A673 (cell line): ENCODE measurements at places on chromosomes 4 and X.

DNA sequence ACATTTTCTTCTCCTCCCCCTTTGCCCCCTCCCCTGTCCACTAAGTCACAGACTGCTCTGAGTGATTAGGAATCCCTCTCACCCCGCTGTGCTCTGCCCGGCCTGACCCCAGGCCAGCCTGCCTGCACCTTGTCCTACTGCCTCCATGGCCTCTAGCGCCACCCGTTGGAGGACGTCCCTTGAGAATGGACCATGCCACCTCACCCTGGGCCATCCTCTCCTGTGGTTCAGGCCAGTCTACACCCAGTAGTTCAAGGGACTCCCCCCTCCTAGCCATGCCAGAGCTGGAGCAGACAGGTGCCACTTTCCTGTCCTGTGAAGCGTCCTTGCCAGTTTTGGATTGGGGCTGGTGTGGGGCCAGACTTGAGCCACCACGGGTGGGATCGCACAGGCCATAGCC is 9.7 kb upstream of the IRAK1 start:
- DNase-seq, result no peak

DNA sequence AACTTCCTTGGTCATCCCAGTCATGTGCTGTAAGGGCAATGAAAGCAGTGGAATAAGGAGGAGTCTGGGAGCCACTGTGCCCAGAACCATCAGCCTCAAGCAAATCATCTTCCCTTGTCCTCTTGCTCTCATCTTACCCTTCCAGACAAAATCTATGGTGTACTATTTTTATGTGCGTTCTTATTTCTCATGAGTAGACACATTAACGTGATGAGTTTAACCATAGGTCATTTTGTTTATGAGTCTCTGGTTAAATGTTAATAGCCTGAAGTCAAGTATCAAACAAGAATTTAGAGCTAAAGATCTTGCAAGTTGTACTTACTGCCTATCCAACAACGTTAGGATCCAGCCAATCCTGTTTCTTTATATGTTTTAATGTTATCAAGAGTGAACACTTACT is 495.3 kb downstream of the SPRY1 start:
- no peak for DNase-seq

- DNase-seq, result peak; percentile 10
Measured at GRCh38 chrX:150984169-150984824, 1.2 kb downstream of the HMGB3 start.

- DNase-seq, result peak; percentile 74
Measured at GRCh38 chr4:6688879-6689505, 4.7 kb upstream of the S100P start.

DNA sequence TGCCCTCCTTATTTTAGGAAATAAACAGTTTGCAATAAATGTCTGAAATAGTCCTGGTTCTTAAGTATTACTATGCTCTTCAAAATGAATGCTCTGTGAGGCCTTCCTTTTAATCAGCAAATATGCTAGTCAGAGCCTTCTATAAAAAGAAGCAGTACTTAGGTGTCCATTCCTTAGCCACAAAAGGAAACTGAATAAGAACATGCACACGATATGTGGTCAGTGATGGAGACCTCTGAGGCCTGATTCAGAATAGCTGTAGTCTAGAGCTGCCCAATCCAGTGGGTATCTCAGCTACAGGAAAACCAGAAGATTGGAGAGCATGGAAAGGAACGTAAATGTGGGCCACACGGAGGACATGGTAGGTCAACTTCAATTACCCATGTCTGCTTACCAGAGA is 141.8 kb downstream of the RASL11B start:
- no peak for DNase-seq

- DNase-seq, result no peak
Measured at GRCh38 chr4:27791640-27792039, 931.0 kb downstream of the STIM2 start.

DNA sequence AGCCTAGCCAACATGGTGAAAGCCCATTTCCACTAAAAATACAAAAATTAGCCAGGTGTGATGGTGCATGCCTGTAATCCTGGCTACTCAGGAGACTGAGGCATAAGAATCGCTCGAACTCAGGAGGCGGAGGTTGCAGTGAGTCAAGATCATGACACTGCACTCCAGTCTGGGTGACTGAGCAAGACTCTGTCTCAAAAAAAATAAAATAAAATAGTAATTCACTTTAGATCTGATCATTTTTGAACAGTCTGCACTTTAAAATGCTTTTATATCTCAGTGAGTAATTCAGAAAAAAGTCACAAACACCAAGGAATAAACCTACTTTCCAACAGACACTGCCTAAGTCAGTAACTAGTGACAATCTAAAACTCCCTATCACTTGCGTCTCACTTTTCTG is 25.6 kb upstream of the CORIN start:
- DNase-seq, result no peak
